ENCODE measurements at places on chromosomes 7 and 10.
A peak's percentile ranks its signal among the peaks of the same experiment; 100 is the strongest.

DNA sequence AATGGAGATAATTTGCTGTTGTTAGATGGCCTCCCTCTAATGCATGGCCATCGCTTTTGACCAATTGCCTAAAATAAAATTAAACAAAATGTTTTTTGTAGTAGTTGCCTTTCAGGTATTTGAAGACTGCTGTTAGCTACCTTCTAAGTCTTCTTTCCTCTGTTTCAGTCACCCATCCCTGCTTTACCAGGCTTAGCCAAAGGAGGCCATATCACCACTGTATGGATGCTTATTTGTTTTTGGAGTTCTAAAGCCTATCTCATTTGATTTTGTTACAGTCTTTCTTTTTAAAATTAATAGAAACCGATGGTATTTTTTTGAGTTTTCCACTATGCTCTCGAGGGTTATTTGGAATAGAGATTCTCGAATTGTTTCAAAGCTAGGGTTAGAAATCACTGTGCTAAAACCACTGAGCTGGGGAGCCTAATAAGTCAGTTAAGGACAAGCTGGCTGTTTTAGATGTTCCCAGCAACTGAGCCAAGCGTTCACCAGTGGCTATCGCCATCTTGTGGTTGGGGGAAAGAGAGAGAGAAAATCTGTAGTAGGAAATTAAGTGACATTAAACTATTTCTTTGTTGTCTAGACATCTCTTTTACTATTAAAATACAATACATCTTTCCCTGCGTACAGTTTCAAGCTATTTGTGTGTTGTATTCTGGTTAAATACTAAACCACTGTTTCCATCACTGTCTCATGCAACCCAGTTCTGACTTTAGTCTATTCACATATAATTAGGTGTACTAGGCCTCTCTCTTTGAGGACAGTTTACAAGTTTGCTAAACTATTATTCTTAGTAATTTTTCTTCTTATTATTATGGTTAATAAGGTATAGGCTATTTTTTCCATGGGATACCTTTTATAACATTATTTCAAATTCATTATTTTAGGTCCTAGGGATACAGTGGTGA is 52.2 kb downstream of the GPR158 start:
- no peak for DNase-seq

- no peak for DNase-seq
Observed at GRCh38 chr10:43619368-43619767, 13.1 kb downstream of the ZNF485 start.

DNA sequence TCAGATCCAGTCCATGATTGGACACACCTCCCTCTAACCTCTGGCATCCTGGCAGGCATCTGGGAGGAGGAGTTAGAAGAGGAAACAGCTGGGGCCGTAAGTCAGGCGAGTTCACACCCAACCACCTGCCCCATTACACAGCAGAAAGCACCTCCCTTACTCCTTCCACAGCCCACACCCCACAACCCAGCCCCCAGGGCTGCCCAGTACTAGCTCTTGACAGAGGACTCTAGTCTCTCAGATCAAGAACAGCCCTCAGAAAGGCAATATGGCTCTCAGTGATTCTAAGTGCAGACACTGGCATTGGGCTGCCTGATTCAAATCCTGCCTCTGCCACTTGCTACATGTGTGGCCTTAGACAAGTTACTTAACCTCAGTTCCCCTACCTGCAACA is 34.1 kb downstream of the KCNMA1 start:
- DNase-seq: no peak

DNA sequence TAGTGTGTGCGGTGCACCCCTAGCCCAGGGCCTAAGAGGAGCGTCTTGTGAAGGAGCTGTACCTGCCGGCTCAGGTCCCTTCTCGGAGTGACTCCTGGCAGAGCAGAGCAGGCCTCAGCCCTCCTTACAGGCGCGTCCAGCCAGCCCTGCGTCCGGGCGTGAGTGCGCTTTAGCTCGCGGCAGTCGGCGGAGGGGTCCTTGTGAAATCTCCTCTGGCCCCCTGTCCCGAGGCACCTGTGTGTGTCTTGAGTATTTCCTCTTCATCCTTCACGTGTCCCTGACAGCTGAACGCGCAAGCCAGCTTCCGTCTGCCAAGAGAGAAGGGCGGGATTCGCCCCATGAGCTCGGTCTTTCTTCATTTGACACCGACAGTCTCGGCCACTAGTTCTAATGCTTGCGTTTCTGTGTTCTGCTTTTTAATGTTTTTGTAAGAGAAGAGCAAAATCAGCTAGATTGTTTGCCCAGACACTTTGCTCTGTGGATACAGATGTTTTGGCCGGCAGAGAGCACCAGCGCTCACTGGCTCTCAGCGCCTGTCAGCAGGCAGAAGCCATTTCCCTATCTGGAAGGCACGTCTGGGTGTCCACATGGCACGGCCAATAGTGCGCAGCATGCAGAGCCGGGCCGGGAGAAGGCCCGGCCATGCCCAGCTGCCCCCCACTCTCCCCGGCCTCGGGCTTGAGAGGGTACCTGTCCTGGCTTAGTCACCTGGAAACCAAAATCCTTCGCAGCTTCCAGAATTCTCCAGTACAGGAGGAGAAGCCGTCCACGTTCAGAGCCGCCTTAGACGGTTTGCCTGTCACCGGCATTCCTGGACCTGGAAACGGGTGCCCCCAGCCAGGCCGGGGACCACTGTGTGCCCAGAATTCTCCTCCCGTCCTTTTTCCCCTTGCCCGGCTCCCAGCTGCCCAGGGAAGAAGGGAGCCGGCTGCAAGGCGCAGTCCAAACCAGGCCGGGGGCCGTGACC is 7.0 kb downstream of the GET4 start:
- DNase-seq: no peak

DNA sequence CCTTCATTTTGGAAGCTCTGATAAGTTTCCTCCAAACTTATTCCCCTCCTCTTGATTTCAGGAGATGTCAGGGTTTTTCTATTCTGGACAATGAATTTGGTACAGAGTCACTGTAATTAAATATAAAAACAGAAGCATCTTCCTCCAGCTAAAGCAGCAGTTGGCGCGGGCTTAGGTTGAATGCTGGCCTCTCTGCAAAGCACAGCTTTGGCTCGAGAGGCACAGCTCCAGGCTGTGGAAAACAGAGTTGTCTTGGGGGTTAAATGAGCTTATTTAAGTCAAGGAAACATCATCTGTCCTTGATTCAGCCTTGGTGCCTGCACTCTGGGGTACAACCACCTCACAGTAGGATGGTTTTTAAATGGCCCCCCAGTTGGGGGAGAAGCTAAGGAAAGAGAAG is 35.0 kb upstream of the PDCD4 start:
- DNase-seq: no peak

- no peak for DNase-seq
Observed at GRCh38 chr10:43190775-43191174, 52.5 kb downstream of the CSGALNACT2 start.

GRCh38 chr10:451021-451471 is 238.4 kb downstream of the DIP2C start:
- DNase-seq: peak; percentile 61

- no peak for DNase-seq
Observed at GRCh38 chr10:72932259-72933015, 22.2 kb downstream of the PLA2G12B start.

DNA sequence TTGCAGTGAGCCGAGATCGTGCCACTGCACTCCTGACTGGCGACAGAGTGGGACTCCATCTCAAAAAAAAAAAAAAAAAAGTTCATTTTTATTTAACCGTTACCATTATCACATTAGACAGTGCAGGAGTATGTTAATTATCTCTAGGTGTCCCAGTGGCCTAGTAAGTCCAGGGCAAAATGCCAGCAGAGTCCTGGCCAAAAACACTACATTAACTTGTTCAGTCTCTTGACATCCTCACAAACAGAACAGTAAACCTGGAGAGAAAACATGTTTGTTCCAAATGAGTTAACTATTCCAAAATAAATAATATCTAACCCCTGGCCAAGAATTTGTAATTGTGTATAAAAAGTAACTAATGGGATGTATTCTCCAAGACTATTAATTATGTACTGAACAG is 43.2 kb downstream of the PTPRZ1 start:
- DNase-seq: no peak

DNA sequence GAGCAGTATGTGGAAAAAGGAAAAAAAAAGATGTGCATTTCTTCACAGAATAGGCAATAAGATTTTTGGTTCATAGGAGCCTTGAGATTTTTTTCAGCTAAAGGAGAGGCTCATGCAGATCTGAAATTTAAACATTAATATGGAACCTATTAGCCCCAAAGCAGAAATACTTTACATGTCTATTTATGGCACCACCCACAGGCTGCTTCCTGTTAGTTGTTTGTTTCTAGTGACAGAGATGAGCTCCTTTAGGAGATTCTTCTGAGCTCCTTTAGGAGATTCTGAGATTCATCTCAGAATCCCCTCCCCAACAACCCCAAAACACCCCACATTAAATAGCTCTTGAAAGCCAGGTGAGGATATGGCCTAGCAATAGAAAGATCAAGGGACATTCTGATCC is 27.9 kb upstream of the HPS1 start:
- no peak for DNase-seq

DNA sequence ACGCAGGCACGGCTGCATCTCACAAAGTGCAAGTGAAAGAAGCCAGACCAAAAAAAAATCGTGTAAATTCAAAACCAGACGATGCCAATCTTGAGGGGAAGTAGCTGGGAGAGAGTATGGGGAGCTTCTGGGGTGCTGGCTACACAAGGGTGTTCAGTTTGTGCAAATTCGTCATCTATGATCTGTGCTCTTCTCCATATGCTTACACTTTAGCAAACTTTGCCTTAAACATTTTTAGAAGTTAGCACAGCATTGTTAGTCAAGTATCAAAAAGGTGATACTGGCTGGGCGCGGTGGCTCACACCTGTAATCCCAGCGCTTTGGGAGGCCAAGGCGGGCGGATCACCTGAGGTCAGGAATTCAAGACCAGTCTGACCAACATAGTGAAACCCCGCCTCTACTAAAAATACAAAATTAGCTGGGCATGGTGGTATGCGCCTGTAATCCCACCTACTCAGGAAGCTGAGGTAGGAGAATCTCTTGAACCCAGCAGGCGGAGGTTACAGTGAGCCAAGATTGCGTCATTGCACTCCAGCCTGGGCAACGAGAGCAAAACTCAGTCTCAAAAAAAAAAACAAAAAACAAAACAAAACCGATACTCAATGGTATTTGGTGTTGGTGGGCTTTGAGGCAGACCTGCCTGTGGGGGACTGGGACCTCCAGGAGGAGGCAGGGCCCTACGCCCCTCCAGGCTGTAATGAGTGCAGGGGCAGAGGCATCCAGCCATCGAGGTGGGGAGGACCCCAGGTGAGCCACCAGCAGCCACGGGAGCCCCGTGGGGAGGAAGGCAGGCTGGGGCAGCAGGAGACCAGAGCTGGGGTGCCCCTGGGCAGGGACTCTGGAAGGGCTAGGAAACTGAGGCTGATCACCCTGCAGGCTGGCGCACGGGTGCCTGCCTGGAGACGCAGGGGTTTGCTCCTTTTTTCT is 150.0 kb downstream of the PRKAG2 start:
- no peak for DNase-seq

DNA sequence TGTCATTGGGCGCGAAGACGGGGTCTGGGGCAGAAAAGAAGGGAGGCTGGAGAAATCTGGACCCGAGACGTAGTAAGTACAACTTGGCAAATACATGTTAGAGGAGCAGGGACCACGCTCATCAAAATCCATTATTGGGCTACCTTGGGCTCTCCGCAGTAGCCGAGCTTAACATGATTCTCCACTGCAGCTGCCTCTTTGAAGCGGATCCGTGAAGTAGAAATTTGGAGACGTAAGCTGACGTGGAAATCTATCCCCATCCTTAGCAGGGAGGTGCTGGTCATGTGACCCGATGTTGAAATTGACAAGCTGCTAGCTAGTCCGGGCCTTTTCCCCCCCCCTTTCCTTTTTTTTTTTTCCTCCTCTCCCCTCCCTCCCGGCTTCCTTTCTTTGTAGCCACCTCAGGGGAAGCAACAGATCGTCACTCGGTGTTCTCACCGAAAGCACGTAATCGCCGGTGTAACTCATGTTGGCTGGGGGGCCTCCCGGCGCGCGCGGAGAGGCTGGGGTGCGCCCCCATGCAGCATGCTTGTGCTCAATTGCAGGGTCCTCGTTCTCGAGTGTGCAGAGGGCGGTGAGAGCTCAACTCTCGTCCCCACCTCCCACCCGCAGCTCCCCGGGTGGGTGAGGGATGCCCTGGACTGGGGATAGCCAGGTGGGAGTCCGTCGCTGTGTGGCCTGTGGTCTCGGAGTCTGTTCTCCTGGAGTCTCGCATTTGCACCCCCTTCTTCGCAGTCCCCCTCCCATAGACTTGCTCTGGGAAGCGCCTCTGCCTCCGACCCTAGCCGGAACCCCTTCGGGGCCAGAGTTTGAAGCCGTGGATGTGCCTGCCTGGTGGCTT is at the start of gene HOXA11:
Gene HOXA11 (minus strand): TSS at position 220 of the 841 bp plus-strand sequence. CDS start 88 bp downstream, at position 132.
- DNase-seq: no peak

- DNase-seq: no peak
Observed at GRCh38 chr10:97771913-97772823, at the start of gene SFRP5. TSS of gene SFRP5 (minus strand) at chr10:97771999. CDS start at chr10:97771833, 166 bp downstream.

DNA sequence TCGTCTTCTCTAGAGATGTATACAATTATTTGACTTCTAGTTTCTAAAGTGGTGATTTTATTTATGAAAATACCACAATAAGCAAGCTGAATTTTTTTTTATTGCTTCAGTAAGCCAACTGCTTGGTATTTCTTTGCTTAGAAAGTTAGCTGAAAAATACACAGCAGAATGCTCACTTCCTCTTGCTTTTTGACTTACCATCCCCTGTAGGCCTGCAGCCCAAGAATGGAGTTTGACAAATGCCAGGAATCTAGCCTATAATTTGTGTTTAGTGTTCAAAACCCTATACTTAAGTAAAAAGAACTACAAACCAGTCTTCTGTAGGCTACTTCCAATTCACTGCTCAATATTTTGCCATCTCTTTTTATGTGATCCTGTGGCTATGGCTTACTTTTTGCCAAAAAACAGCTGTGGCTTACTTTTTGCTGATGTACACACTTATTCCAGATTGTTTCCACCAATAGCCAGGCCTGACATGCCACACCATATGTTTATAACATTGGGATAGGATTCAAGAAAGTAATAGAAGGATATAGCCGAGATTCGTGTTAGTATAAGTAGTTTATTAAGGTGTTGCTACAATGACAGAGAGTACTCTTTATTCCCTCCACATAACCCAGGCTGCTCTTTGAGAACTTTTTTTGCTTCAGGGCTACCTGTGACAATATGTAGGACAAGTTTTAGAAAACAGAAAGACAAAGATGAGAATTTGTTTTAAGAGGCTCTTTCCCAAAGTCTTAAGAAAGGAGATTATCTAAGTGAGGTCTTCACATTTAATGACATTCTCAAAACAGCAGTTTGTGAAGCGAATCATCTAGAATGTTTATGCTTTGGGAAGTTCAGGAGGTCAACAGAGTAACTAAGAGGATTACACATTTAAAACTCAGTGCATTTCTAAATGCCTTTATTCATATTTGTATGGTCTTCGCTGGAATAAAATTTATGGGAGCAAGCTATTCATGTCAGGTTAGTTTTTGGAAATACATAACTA is 263.9 kb upstream of the FZD1 start:
- no peak for DNase-seq

Measured in effector memory CD8-positive, alpha-beta T cell (primary cell).